GM23338 (cell line): ENCODE measurements at places on chromosomes 6 and 20.

GRCh38 chr6:35056952-35057351 lies 84.2 kb downstream of the TCP11 start:
- no peaks in the 10 kb centered on the region; the same call in 1 of the 2 replicates for H3K4me1 ChIP-seq
- H3K27me3 ChIP-seq = no peaks in the 10 kb centered on the region
- no peaks in the 10 kb centered on the region for H3K36me3 ChIP-seq
- DNase-seq = no peak

DNA sequence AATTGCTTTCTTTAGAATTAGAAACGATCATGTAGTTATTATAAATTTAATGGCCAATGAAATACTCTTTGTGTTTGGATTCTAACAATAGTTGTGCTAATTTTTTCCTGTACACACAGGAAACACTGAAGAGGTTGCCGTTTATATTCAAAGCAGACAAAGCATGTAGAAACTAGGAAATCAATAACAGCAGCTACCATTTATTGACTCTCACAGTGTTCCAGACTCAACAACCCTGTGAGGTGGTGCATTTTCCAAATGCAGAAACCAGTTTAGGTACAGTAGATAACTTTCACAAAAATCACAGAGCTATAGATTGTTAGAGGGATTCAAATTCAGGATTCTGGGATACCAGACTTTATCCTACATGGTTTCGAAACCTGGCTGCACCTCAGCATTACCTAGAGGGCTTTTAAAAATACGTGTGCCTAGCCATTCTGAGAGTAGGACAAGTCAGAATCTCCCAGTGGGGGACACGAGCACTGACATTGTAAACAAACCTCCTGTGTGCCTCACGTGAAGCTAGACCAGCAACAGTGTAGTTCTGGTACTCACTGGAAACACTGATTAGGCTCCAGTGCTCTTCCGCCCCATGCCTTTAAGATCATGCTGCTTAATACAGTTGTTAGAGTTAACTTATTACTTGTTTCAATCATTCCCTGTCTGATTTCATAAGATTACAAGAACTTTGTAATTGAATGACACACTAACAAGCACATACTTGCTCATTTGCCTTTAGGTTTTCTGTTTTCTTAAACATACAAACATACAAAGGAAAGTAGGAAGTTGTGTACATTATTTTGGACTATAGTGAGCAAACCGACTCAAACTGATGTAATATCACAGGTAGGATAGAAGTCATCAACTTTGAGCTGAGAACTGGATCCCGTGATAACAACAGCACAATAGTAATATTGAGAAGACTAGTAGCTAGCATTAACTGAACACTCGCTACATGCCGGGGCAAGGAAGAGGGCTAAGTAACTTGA lies 65.8 kb downstream of the MAP3K4 start:
- no peak for DNase-seq
- no peak overlapping the region for H3K4me3 ChIP-seq
- H3K27me3 ChIP-seq = no peaks in the 10 kb centered on the region
- 0 out of 2 replicates have a peak overlapping the region, but pooled peaks have one; percentile 27 for H3K27ac ChIP-seq

GRCh38 chr6:165915022-165915770 lies 252.2 kb upstream of the PDE10A start:
- no peaks in the 10 kb centered on the region for H3K4me1 ChIP-seq
- no peak for DNase-seq
- H3K36me3 ChIP-seq = no peaks in the 10 kb centered on the region
- no peak overlapping the region for H3K27ac ChIP-seq
- H3K4me3 ChIP-seq = no peak overlapping the region
- no peaks in the 10 kb centered on the region for H3K27me3 ChIP-seq

DNA sequence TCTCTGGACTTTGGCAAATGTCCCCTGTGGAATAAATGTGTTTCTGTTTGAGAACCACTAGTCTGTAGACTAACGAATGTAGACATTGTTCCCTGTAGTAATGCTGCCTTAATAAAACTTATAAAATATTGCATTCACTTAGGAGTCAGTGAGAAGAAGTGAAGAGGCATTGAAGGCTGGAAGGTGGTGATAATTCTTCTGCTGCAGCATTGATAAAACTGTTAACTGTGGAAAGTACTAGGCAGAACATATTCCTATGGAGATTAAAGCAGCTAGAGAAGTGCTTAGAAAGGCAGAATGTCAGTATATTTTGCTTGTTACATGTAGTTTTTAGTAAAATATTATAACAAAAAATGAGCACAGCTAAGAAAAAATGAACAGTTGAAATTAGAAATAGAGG lies 4.8 kb downstream of the PGK2 start:
- no peaks in the 10 kb centered on the region for H3K36me3 ChIP-seq
- DNase-seq = no peak
- H3K4me3 ChIP-seq = no peak overlapping the region
- H3K27ac ChIP-seq = no peak overlapping the region
- H3K27me3 ChIP-seq = no peaks in the 10 kb centered on the region

DNA sequence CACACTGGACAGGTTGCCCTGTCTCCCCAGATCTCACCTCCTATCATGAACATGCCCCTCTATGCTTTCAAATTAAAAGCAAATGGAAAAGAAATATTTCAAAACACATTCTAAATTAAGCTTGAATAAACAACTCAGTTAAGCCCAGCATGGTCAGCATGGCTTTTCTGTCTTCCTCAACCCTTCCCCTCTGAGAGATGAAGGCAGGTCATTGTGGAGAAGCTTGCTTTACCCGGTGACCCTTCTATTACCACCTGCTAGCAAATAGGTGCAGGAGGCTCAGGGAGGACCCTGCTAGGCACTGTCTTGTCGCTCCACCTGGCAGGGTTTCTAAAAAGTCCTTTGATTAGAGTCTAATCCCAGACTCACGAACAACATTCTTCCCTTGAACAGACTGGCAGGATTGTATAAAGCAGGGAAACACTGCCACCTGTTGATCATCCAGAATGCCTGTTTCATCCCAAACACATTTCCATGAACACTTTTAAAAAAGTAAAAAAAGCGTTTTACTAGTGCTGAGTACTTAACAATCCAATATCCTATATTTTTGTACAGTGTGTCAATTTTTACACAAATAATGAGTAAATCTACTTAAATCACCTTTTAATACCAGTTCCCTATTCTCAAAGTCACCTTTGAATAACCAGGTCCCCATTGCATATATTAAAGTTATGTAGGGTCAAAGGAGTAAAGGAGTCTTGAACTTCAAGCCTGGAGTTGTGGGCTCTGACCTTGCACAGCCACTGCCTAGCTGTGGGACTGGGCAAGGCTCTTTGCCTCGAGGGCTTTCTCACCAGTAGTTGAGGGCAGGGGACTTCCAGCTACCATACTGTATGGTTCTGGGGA lies 75.5 kb downstream of the GPR6 start:
- no peaks in the 10 kb centered on the region for H3K36me3 ChIP-seq
- H3K4me3 ChIP-seq = no peak overlapping the region

DNA sequence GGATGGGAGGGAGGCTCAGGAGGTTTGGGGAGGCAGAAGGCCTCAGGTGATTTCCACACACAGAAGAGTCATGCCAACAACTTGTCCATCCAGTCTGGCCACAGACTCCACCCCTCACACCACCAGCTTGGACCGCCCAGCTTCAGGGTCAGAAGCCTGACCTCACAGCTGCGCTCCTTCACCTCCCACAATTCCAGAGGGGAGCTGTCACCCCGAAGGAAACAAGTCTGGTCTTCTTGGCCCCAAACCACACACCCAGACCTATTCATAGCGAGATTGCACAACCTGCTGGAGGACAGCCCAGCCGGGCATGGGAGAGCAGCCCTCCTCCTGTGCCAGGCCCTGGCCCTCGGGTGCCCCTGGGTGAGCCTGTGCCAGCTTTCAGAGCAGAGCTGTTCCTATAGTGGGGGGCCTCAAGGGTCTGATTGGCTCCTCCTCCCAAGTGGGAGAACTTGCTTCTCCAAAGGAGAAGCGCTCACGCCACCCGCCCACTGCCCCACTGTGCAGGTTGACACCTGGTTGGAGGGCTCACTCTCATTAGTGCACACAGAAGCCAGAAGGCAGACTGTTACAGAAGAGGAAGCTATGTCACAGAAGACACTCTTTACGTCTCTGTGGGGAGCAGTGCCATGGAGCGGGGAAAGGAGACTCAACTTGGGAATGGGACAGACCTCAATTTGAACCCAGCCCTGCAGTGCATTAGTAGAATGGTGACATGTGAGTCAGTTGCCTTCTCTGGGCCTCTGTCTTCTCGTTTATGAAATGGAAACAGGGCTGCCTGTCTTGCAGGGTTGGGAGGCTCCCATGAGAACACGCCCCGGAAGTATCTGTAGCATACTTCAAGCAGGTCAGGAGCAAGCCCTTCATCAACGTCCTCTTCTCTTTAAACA lies 128.8 kb downstream of the FOXO3 start:
- H3K36me3 ChIP-seq = no peaks in the 10 kb centered on the region
- H3K4me1 ChIP-seq = peaks cover 5% of the 10 kb centered on the region; the same call in 1 of the 2 replicates
- no peak overlapping the region for H3K4me3 ChIP-seq

DNA sequence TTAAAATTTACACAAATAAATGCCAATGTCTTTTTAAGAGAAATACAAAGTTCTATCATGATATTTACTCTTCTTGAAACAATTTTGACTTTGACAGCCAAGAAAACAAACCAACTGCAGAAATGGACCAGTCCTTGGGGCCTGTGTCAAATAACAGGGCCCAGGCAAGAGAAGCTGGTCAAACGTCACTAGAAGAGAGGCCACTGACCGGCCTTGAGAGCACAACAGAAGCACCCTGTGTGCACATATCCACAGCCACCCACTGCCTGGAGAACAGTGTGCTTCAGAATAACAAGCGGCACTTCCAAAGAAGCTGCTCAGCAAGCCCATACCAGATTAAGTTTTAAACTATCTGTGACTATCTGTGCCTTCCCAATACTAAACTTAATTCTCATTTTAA lies 14.8 kb downstream of the APMAP start:
- no peak for DNase-seq
- H3K4me1 ChIP-seq = no peaks in the 10 kb centered on the region
- H3K36me3 ChIP-seq = 0 out of 2 replicates have a peak, but pooled peaks cover 13% of the 10 kb centered on the region
- H3K27me3 ChIP-seq = no peaks in the 10 kb centered on the region
- no peak overlapping the region for H3K4me3 ChIP-seq
